ENCODE measurements at places on chromosomes 16 and 17.
A peak's percentile ranks its signal among the peaks of the same experiment; 100 is the strongest.

DNA sequence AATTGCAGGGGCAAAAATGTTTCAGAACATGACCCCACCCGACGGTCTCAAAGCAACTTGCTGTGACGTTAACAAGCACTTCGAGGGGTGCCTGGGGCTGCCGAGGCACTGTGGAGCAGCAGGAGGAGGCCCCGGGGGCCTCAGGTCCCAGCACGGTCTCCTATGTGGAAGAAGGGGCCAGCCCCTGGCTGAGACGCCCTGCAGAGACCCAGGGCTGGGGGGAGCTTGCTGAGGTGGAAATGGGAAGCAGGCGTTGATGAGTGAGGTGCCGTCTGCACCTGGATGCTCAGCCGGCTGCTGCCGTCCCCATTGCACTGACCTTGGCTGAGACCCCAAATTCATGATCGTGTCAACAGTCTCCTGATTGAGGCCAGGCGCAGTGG is 46.5 kb downstream of the NT5M start:
- no peaks in the 10 kb centered on the region for H3K36me3 ChIP-seq
- H3K4me3 ChIP-seq = no peak overlapping the region
- no peak overlapping the region for H3K27ac ChIP-seq

DNA sequence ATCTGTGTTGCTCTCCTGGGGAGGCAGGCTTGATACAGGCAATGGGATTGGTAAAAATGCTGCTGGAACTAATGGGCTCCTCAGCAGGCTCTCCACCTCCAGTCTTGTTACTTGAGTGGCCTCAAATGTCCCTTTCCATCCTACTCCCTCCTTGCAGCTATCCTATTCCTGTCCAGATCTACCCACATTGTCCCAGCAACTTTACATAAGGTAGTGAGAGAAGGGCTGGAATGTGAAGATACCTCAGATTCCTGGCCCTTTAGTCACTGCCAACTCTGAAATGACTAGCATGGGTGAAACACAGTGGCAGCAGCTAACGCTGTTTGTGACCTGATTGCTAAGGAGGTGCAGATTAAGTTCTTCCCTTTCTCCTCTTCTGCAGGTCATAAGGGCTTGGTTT is 210.1 kb upstream of the HS3ST4 start:
- H3K27me3 ChIP-seq = no peaks in the 10 kb centered on the region
- no peak for DNase-seq
- no peak overlapping the region for H3K4me3 ChIP-seq
- no peak overlapping the region for H3K27ac ChIP-seq
- H3K4me1 ChIP-seq = no peaks in the 10 kb centered on the region
- no peaks in the 10 kb centered on the region for H3K36me3 ChIP-seq

DNA sequence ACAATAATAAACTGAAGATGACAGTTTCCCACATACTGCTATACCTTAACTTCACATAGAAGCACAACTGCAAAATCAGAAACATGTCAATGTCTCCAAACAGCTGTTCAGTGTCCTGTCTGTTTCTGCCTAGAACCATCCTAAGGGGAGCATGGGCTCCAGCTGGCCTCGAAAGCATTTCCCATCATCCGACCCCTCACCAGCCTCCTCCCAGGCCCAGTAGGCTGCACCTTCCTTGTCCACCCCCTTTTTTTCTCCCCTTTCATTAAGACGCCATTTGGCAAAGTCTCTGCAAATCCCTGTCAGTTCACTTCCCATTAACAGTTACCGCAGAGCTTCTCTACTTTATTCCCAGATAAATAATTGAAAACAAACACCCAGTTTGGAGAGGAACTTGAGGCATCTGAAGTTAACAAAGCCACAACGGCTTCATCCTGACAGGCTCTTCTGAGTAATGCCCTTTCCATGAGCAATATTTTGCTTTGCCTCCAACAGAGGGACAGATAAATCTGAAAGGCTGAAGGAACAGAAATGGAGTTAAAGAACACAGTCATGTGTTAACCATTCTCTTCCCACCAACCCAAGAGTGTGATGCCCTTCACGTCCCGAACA is 65.3 kb downstream of the SLC39A11 start:
- no peaks in the 10 kb centered on the region for H3K27me3 ChIP-seq
- DNase-seq = no peak
- no peaks in the 10 kb centered on the region for H3K4me1 ChIP-seq

- H3K27me3 ChIP-seq = no peaks in the 10 kb centered on the region
- peaks cover 7% of the 10 kb centered on the region for H3K4me1 ChIP-seq
- H3K27ac ChIP-seq = peak overlapping the region; percentile 47
Measured at GRCh38 chr17:66540131-66540781, 237.8 kb downstream of the PRKCA start.

- H3K27ac ChIP-seq = no peak overlapping the region
- no peaks in the 10 kb centered on the region for H3K4me1 ChIP-seq
- H3K27me3 ChIP-seq = no peaks in the 10 kb centered on the region
Measured at GRCh38 chr17:78680436-78680835, 101.6 kb downstream of the CYTH1 start.

GRCh38 chr16:65763640-65764305 is 602.7 kb upstream of the CDH5 start:
- H3K27ac ChIP-seq = no peak overlapping the region
- DNase-seq = no peak

DNA sequence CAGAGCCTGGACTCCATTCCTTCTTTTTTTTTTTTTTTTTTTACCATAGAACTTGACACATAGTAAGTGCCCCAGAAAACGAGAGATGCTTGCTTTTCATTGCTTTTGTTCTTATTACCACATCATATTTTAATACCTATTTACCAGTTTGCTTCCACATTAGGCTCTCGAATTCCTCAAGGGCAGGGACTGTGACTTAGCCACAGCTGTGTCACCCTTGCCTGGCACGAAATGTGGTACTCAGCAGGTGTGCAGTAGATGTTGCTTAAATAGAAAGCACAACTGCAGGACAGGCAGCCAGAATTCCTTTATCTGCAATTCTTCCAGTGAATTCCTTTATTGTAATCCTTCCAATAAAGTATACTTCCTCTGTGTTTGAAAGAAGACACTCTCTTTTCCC is 393.0 kb downstream of the HAPSTR1 start:
- no peaks in the 10 kb centered on the region for H3K27me3 ChIP-seq
- no peak overlapping the region for H3K27ac ChIP-seq
- no peaks in the 10 kb centered on the region for H3K36me3 ChIP-seq

DNA sequence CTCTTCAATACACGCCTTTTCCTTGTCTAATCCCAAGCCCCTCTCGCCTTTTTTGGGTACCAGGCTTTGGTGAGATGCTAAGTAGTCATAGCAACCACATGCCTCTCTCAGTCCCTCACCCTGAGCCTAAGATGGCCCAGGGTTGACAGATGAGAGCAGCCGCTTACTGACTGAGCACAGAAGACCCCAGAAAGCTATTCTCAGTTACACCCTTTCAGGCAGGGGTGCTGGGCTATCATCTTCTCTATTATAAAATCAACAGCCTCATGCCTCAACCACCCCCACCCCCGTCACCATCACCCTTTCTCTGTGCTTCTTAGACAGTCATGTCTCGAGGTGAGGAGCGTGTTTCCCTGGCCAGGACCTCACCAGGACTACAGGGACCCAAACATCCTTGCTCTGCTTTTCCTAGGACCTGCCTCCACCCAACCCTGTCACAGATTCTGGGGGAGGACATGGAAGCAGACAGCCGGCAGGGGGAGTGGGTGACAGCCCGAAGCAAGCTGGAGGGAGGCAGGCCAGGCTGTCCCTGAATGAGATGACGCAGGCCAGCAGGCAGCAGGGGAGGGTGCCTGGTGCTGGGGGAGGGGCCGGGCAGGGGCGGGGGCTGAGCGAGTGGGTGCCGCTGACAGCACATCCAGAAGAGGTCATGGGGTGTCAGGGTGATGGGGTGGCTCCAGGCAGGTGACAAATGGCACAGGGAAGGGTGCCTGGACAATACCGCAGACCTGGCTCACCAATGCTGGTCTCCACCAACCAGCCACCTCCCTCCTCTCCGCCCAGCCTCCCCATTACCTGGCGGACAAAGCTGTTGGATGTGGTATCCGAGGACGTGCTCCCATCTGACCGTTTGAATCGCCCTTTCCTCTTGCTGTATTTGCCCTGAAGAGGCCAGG is 3.1 kb downstream of the CACNB1 start:
- H3K4me1 ChIP-seq = peaks cover 35% of the 10 kb centered on the region
- H3K4me3 ChIP-seq = no peak overlapping the region
- H3K27ac ChIP-seq = peak overlapping the region; percentile 89

- no peaks in the 10 kb centered on the region for H3K36me3 ChIP-seq
- no peaks in the 10 kb centered on the region for H3K27me3 ChIP-seq
- H3K4me3 ChIP-seq = no peak overlapping the region
- no peaks in the 10 kb centered on the region for H3K4me1 ChIP-seq
Measured at GRCh38 chr17:73480740-73481139, 163.5 kb downstream of the SDK2 start.

DNA sequence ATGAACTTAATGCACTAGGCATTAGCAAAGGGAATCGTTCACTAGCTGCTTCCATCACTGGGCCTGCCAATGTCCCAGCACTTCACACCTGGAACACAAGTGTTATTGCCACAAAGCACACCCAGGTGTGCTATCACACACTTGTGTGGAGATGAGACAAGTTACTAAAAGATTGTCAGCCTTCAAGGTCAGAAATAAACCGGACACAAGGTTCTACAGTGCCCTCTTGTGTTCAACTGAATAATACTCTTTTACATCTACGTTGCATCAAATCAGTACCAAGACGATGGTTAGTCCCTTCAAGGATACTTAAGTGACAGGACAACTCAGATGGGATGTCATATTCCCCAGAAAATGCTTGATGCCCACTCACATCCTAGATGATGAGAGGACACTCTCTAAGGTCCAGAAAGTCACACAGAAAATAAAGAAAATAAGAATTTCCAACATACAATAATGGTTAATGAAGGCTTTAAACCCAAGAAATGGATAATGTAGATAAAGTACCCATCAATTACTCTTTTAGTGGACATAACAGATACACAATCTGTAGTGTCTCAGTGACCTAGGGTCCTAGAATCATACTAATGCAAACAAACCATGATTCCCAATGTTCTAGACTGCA is 16.4 kb upstream of the GLG1 start:
- H3K4me1 ChIP-seq = no peaks in the 10 kb centered on the region
- no peak overlapping the region for H3K4me3 ChIP-seq
- H3K27ac ChIP-seq = no peak overlapping the region
- peaks cover 22% of the 10 kb centered on the region for H3K36me3 ChIP-seq

GRCh38 chr17:57541472-57542394 is 203.4 kb downstream of the CCDC182 start:
- H3K27me3 ChIP-seq = no peaks in the 10 kb centered on the region
- no peak for DNase-seq
- H3K36me3 ChIP-seq = no peaks in the 10 kb centered on the region
- no peak overlapping the region for H3K4me3 ChIP-seq

DNA sequence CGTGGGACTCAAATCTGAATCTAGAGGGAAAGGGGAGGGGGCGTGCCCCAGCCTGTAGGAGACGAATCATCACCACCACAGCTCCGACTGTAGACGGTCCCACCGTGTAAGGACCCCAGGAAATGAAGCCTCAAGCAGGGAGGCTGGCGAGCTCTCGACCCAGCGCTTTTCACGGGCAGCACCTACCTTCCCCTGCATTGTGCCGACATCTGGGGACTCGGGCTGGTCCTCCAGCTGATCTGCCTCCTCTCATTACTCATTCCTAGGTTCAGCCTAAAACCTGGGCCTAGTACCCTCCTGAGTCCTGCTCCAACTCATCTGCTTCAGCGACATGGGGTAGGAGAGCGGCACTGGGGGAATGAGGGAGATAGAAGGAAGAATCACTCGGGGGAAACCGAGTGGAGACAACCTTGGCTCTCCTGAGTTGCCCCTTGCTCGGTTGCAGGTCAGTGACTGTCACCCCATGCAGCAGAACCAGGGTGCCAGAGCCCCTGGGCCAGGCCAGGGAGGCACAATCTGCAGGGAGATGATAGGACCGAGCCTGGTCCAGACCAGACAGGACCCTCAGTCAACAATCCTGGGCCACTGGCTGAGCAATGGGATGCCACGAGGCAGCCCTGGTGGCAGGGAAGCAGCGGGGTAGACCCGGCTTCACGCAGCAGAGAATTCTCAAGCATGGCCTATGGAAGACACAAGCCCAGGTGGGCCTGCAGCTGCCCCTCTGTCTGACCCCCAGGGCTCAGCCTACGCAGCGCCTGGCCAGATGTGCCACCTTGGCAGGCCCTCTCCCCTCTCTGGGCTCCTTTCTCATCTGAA is 833 bp upstream of the BCAR1 start:
- H3K4me3 ChIP-seq = peak overlapping the region; percentile 81
- no peaks in the 10 kb centered on the region for H3K36me3 ChIP-seq
- peak overlapping the region; percentile 85 for H3K27ac ChIP-seq
- no peaks in the 10 kb centered on the region for H3K27me3 ChIP-seq

DNA sequence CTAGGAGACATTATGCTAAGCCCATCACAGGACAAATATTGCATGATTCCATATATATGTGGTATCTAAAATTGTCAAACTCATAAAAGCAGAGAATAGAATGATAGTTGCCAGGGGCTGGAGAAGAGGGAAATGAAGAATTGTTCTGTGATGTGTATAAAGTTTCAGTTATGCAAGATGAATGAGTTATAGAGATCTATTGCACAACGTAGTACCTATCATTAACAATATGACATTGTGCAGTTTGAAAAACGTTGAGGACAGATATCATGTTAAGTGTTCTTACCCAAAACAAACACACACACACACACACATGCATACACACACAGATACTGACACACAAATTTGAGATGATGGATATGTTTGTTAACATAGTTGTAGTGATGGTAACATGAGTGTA is 871.6 kb upstream of the GOT2 start:
- H3K4me1 ChIP-seq = no peaks in the 10 kb centered on the region
- no peak overlapping the region for H3K27ac ChIP-seq
- no peaks in the 10 kb centered on the region for H3K36me3 ChIP-seq
- no peak overlapping the region for H3K4me3 ChIP-seq
- no peak for DNase-seq
- H3K27me3 ChIP-seq = no peaks in the 10 kb centered on the region

- no peaks in the 10 kb centered on the region for H3K4me1 ChIP-seq
- no peaks in the 10 kb centered on the region for H3K27me3 ChIP-seq
- H3K4me3 ChIP-seq = no peak overlapping the region
Measured at GRCh38 chr16:27634779-27635178, 84.8 kb downstream of the KATNIP start.

DNA sequence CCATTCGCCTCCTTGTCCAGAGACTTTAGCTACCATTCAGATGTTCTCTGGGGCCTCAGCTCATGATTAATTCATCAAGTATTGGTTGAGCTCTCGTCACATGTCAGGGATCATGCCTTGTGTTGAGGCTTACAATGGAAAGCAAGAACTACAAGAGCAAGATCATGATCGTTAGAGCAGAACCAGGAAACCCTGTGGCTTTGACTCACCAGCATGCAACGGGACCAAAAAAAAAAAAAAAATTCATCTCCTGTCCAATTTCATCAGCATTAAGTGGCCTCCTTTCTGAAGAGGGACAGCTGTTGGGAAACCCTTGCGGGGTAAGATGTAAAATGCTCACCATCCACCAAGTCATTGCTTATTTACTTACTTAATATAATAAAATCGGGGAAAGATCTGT is 12.1 kb upstream of the USP10 start:
- peak; percentile 24 for DNase-seq
- H3K4me3 ChIP-seq = no peak overlapping the region
- H3K36me3 ChIP-seq = no peaks in the 10 kb centered on the region
- H3K27ac ChIP-seq = no peak overlapping the region

- peak; percentile 92 for DNase-seq
- H3K27me3 ChIP-seq = no peaks in the 10 kb centered on the region
- H3K4me3 ChIP-seq = peak overlapping the region; percentile 44
- peaks cover 36% of the 10 kb centered on the region for H3K4me1 ChIP-seq
Measured at GRCh38 chr17:19724501-19725420, 8.4 kb upstream of the SLC47A2 start.
